GM12891 (cell line): ENCODE measurements at places on chromosomes 6 and 20.

- DNase-seq, result no peak
Measured at GRCh38 chr20:57561356-57562279, 708 bp downstream of the PCK1 start.

- DNase-seq, result no peak
Measured at GRCh38 chr6:139758209-139758611, 383.8 kb upstream of the CITED2 start.

- no peak for DNase-seq
Measured at GRCh38 chr6:87706187-87706966, 4.3 kb upstream of the AKIRIN2 start.

DNA sequence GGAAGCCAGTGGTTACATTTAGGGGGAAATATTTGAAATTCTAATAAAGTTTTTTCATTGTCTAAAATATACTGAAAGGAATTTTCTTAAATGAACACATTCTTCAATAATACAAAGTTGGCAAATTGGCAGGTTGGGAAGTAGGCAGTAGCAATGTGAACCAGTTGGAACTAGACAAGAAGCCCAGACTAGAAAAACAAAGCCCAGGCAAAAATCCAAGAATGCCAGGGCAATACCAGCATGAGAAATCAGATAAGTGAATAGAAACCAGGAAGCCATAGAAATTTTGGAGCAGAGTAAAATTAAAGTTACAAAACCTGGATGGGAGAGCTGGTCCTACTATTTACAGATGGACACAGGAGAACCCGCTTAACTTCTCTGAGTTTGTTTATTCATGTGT is 52.2 kb downstream of the TPBG start:
- no peak for DNase-seq

GRCh38 chr6:127816643-127817042 is 84.2 kb downstream of the THEMIS start:
- DNase-seq, result no peak

GRCh38 chr6:77454386-77454785 is 8.9 kb downstream of the HTR1B start:
- DNase-seq, result no peak

GRCh38 chr6:170066679-170067078 is 224.2 kb downstream of the DLL1 start:
- DNase-seq, result no peak

DNA sequence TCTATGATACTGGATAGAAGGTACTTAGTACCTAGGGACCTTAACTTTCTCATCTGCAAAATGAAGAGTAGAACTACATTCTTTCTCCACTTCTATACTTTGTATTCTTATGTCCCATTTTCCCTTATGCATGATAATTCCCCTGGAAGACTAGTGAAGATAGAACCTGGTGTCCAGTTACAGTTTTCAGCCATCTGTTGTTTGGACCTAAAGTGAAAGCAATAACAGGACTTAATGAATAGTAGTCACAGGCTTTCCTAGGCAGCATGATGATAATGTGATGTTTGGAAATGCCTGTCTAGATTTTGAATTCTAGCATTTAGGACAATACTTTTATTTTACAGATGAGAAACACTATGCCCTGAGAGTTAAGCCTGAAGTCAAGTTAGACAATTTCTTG is 153.8 kb downstream of the RIMS1 start:
- DNase-seq, result no peak

DNA sequence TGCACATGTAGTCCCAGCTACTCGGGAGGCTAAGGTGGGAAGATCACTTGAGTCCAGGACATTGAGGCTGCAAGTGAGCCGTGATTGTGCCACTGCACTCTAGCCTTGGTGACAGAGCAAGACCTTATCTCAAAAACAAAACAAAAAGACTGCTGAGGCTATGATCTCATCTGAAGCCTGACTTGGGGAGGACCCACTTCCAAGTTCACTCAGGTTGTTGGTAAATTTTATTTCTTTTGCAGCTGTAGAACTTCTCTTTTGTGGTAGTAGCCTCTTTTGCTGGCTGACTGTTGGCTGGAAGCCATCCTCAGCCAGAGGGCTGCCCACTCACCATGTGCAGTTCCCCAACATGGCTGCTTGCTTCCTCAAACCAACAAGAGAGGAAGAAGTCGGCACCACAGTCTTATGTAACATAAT is 36.8 kb upstream of the ME1 start:
- no peak for DNase-seq

DNA sequence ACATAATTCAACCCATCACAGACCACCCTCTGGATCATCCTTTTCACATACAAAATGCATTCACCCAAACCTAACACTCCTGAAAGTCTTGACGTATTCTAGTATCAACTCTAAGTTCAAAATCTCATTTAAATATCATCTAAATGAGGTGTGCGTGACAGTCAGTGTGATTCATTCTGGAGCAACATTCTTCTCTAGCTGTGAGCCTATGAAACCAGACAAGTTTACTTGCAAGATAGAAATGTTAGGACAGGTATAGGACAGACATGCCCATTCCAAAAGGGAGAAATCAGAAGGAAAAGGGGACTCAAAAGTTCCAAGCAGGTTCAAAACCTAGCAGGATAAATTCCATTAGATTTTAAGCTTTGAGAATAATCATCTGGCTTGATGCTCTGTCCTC is 329.7 kb downstream of the CD83 start:
- no peak for DNase-seq

GRCh38 chr6:165906-166305 is 126.4 kb upstream of the DUSP22 start:
- no peak for DNase-seq

DNA sequence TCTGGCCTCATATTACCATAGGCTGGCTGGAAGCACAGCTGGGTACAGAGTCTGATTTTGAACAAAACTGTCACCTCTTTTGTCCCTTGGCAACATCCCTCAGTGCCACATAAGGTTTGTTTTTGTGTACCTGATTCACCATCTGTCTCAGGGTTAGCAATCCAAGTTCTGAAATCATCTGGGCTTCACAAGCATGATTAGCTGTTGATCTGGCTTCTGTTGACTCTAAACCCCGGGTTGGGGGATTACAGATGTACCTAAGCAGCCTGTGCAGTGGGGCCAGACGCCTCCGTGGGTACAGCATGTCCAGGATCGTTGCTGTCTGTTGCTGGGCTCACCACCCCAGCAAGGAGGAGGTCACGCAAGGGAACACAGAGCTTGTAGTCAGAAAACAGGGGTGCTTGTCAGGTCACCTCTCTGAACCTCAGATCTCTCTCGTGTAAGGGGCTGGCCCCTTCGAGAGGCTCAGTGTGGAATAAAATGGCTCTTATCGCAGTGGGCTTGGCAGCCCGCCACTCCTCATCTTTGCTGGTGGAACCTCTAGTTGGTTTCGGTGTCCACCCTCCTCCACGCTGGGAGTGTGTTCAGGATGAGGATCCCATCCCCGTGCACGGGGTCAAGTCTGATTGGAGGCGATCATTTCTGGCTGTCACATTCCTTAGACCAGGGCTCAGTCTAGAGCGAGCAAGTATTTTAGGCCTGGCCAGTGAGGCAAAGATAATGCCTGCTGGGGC is 39.2 kb upstream of the ZNF831 start:
- DNase-seq, result no peak

GRCh38 chr20:16411361-16411760 is 161.9 kb downstream of the KIF16B start:
- DNase-seq, result no peak

DNA sequence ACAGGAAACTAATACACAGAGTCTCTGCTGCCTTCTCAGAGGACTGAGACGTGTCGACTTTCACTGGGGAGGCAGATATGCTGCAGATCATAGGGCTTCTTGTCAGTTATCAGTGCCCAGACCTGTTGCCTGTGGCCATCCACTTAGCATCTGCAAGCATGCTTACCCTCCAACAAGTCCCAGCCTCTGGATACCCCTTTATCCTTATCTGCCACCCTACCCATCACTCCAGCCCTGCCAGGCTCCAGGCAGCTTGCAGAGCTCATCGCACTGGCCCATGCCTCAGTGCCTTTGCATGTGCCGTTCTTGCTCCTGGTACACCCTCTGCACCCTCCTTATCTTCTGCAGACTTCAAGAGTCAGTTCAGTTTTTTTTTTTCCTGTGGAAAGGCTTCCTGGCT is 119.2 kb downstream of the TOX2 start:
- DNase-seq, result no peak

DNA sequence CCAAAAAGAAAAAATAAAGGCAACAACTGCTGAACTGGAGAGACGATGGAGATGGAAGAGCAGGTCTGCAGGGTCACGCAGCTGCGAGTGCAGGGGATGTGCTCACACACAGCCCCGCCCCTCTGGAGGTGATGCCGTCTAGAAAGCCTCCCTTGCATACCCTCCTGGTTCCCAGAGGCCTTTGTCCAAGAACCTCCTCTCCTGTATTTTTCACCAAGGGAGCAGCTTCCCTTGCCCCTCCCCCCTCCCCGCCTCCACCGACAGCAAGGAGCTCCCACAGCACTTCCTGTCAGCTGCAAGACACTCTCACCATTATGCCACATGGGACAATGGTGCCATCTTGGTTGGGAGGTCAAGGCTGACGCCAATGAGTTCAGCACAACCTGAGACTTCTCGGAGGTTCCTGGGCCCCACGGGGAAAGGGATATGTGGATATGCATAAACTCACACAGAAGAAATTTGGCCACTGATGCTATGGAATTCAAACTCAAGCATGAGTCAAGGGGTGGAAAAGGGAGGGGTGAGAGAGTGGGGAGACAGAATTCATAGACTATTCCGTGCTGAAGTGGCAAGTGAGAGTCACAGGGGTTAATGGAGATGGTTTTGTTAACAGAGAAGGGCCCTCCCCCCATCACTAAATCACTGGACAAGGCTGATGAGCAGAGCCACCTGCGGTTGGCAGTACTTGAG is 132.9 kb downstream of the SCML4 start:
- DNase-seq, result no peak

DNA sequence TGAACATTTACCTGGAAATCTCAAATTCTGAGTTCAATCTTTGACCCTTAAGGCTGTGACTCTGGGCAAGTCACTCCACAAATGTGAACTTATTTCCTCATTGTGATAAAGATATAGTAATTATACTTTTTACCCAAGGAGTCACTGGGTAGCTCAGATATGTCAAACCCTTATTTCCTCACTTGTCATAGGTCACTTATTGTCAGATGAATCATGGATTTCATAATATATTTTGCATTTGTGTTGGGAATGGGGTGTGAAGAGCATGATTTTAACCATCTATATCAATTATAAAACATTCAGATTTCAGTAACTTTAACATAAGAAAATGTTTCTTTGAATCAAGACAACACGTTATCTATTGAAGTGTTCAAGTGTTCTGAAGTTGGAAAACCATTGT is 3.7 kb upstream of the CARMIL1 start:
- no peak for DNase-seq

- DNase-seq, result no peak
Measured at GRCh38 chr6:108123481-108123929, 42.3 kb upstream of the NR2E1 start.

DNA sequence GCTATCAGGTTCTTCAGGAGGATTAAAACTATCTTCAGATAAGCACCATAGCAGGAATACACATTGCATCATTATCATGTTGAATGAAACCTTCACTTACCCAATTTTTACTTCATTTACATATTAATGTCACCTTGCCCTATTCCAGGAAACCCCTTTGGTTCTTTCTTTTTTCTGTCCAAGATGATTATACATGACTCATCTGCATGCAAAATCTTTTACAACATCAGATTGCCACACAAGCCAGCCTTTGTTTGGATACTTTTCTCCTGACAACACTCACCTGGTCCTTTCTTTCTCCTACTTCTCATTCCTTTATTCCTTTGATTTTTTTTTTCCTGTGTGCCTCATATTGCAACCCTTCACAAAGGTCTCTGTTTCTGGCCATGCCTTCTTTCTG is 200.5 kb upstream of the POU3F2 start:
- no peak for DNase-seq

GRCh38 chr6:84026721-84027164 is 6.8 kb upstream of the MRAP2 start:
- DNase-seq, result no peak

DNA sequence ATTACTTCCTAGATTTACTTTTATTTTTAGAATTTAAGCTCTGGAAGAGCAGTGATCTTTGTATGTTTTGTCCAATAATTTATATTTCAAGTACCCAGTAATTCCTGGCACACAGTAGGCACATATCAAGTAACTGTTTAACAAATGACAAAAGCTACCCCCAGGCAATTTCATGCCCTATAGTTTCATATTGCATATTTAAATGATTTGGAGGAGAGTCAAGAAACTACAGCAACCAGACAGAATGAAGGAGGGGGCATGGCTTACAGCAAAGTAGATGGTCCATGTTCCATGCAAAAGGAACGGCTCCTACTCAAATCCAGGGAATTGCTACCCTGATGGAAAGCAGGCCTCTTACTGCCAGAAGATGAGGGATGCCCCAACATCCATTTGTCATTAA is 113.5 kb downstream of the ARHGAP18 start:
- DNase-seq, result no peak

DNA sequence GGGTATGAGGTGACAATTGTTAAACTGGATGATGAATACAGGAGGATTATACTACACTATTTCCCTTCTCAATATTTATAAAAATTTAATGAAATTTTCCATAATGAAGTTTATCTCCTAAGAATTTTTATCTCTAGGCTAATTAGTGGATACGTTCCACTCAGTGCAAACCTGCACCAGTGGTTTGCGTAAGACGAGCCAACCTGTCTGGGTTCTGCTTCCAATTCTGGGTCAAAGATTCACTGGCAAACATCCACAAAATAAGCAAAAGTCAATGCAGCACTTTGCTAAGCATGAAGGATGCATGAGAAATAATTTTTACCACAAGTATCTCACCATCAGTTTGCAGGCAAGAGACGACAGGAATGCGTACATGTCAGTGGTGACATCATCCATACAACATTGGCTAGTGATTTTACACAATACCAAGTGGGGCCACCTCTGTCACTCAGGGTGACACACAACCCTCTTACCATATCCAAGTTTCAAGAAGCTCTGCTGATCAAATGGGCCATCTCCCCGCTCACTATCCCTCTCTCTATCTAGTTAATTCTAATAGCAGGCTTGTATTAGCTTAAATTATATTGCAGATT is 51.7 kb downstream of the FAM50B start:
- DNase-seq, result no peak

DNA sequence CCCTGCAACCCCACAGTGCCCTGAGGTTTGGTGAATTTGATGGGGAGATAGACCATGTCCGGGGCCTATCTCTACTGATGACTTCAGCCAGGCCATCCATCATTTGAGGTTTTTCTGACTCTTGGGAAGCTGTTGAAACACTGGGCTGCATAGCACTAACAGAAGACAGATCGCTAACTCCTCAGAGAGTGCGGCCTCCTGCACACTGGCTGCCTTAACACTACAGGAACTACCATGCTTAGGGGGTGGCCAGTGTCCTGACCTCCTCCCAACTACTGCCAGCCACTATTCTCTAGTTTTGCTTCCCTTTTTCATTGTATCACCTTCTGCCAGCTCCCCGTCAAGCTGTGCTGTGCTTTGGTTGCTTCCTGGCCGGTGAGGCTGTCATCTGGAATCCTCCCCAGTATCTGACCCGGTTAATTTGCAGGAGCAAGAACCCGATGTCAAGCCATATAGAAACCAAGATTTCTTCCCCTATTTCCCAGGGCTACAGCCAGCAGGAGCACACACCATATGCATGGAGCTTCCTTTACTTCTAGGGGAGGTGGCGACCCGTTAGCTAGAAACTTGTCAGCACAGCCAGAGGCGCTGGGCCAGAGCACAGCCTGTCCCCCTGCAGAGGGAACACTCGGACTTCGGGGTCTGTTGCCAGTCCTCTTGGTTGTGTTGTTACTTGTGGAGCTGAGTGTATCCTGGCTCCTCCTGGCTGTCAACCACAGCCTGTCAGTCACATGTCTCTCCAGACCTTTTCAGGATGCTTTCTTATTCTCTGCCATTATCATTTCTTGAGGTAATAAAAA is 57.3 kb upstream of the TRAF3IP2 start:
- no peak for DNase-seq
